Epithelial cell of esophagus (primary cell): ENCODE measurements at places on chromosomes 16 and 17.

- no peak for DNase-seq
These were observed 74.9 kb upstream of the BCAR1 start for GRCh38 chr16:75326333-75326732.

GRCh38 chr17:8141741-8142140, 10.5 kb downstream of the PER1 start:
- no peak for DNase-seq

DNA sequence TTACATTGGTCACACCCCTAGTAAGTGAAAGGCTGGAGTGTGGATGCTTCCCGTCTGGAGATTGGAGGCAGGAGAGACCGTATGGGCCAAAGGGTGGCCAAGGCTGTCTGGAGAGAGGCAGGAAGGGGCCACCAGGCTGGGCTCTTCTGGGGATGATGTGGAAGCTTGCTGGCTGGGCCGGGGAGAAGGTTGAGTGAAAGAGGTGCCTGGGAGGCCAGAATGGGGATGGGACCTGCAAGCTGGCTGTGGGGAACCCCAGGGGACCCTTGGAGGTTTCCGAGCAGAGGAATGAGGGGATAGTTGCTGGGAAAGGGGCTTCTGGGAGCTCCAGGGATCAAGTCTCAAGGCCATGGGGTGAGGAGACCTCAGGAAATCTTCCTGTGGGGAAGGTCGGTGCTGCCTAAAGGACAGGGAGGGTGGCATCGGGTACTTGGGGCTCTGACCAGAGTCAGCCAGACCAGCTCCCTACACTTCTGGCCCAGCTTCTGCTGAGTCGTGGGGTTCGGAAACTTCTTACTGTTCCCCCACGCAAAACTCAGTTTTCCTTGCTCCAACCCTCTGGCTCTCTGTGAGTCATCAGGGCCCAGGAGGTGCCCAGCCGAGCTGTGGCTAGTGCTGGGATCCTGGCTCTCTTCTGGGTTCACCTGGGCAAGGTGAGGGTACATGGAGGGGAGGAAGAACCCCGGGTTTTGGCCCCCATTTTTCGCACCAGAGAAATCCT, 3.1 kb downstream of the MRC2 start:
- peak; percentile 35 for DNase-seq

DNA sequence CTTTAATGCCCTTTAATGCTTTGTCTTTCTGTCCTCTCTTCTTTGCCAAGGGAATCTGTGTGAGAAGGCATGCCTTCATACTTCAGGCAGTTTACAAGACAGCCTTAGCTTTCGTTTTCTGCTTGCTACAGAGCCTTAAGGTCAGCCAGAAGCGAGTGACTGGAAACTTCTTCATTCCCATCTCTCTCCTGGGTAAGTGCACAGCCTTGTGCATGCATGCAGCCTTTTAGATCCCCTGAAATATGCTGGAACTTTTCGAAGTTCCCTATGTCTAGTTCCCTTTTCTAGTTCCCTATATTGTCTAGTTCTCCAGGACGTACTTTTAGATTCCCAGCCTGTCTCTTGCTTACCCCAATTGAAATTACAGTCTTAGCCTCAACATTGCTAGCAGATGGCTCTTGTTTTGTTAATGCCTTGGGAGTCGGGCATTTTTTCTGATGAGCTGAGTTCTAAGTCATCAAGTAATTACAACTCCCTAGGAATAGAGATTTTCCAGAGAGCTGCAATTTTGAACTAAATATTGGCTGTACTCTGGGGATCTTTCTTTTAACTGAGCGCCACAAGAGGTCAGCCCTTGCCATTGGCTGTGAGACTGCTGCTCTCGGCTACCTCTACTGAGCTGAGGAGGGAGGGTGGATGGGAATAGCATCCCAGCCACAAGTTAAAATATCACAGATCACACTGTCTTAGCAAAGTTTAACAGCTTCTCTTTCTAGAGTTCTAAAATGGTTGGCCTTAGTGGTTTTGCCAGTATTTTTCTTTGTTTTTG, 22.7 kb upstream of the PPM1D start:
- no peak for DNase-seq

GRCh38 chr17:67995570-67996263, 552 bp downstream of the C17orf58 start:
- DNase-seq, result peak; percentile 21

DNA sequence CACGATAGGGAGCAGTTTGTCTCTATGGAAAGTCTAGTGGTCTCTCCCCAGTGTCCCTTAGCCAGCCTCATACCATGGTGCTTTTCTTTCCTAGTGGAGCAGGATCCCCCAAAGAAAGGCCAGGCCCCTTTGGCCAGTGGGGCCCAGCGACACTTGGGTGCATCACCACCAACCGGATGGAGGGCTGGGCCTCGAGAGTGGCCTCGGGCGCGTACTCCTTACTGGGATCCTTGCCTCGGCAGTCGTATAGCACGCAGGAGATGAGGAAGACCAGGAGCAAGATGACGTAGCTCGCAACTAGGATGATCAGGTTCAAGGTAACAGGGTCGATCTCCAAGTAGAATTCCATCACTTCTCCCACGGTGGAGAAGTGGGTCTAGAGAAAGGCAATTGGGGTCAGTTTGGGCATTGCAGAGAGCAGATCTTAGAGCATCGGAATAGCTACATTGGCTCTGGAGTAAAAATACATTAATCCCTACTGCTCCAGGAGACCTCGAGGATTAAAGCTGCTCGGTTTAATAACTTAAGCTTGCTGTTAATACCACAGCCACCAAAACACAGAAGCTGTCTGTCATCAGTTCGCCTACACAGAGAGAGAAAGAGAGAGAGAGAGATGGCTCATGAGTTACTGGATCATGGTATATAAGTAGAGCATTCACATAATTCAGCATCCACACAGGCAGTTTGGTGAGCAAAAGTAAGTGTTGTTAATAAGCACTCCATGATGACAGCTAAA, at the start of gene SMIM36:
Gene SMIM36, minus strand, starts transcription at position 467 of the 736 bp plus-strand sequence.
- DNase-seq, result no peak

GRCh38 chr17:83079352-83079747, at the start of gene METRNL:
METRNL (plus strand) TSS chr17:83079609; CDS start chr17:83079816, 207 bp downstream.
- peak; percentile 66 for DNase-seq

DNA sequence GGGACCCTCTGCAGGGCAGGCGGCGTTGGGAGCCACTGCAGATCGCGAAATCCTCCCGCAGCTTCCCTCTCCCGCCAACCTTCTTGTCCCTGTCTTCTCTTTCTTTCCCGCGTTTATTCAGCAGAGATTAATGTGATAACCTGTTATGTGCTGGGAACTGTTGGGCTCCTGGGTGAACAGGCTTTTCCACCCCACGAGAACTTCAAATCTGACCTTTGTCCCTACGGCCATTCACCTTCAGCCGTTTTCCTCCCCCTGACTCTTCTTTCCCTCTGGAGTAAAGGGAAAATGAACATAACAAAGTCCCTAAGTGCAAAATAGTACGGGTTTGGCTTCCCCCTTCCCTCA, 15.2 kb upstream of the KPNA2 start:
- no peak for DNase-seq

DNA sequence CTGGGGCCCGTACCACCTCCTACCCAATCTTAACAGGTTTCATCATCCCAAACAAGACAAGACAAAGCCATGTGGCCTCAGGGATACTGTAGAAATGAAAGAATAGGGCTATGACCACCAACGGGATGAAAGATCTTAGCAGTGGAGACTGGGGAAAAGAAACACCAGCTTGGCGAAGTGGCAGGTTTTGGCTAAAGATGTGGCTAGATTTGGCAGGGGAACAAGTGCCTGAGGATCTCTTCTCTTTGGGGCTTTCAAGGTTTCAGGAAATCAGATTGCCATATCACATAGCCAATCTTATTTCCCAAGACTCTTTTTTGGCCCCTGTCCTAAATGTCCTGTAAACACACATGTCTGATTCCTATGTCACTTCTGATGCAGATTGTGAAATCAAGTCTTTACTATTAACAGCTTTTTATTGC, 6.9 kb downstream of the KRT24 start:
- DNase-seq, result peak; percentile 54

- DNase-seq, result no peak
These were observed 69.6 kb upstream of the ZNF750 start for GRCh38 chr17:82909322-82909904.

GRCh38 chr16:27428026-27428785, 26.2 kb downstream of the IL21R start:
- no peak for DNase-seq

DNA sequence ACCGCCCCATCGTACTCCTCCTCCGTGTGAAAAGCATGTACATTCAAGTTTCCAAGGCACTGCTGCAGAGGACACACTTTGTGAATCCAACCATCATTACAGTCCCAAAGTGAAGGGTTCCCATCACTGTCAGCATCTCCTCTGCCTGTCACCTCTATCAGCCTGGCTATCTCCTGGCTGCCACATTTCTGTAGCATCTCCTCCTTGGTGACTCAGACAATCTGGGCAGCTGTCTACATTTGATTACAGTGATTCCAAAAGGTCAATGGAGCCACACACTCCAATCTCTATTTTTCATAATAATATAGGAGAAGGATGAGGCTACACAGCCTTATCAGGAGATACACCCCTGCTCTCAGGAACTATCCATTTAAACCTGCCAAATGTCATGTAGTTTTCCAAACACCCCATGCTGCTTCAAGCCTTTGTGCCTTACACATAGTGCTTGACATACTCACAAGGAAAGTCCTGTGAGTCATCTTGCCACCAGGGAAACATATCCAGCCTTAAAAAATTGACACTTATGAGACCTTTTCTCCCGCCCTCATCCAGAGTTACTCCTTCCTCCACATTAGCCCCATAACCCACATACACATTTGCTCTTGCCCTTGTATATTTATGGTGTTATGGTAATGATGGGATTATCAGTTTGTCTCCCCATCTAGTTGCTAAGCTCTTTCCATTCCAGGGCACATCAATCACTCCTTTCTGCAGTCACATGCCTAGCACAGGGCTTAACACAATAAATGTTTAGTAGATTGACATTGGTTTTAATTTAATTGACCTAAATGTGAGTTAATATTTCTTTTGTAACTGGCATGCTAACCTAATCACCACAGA, 250.1 kb upstream of the CDH5 start:
- DNase-seq, result peak; percentile 38

DNA sequence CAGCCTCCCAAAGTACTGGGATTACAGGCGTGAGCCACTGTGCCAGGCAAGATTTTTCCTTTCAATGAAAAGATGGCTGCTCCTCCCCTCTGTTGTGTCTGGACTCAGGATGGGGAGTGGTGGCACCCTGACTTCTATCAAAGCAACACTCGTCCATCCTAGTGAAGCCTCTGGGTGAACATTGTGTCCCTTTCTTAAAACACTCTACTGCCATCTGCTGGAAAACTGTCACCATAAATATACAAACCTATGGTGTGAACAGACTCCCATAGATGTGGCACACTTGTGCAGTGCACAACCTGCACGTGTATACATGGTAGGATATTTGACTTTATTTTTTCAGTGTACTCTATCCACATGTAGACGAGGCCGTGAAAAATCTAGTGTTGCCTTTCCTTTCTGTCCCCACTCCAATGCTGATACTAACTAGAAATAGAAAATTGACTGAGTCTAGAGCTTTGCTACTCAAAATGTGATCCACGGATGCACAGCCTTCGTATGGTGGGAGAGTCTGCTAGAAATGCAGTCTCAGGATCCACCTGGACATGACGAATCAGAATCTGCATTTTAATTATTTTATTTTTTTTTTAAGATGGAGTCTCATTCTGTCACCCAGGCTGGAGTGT, 55.9 kb upstream of the PLCG2 start:
- DNase-seq, result peak; percentile 87

- DNase-seq, result no peak
These were observed 16.5 kb downstream of the CHMP6 start for GRCh38 chr17:81008140-81008539.
